ENCODE measurements at places on chromosomes 4 and X. TPM values are rescaled to one million over a fixed set of nuclear protein-coding genes. Genes with fewer than 3 reads are reported as not detected.

- no peaks in the 10 kb centered on the region for H3K36me3 ChIP-seq
- peaks cover 61% of the 10 kb centered on the region for H3K4me1 ChIP-seq
- no peak overlapping the region for H3K27ac ChIP-seq
- H3K4me3 ChIP-seq = no peak overlapping the region
Measured at GRCh38 chr4:48748949-48749596, 31.0 kb downstream of the FRYL start.

- no peak overlapping the region for H3K27ac ChIP-seq
- H3K4me1 ChIP-seq = no peaks in the 10 kb centered on the region
- no peak overlapping the region for H3K4me3 ChIP-seq
Measured at GRCh38 chr4:137674066-137674465, 141.8 kb upstream of the PCDH18 start.

DNA sequence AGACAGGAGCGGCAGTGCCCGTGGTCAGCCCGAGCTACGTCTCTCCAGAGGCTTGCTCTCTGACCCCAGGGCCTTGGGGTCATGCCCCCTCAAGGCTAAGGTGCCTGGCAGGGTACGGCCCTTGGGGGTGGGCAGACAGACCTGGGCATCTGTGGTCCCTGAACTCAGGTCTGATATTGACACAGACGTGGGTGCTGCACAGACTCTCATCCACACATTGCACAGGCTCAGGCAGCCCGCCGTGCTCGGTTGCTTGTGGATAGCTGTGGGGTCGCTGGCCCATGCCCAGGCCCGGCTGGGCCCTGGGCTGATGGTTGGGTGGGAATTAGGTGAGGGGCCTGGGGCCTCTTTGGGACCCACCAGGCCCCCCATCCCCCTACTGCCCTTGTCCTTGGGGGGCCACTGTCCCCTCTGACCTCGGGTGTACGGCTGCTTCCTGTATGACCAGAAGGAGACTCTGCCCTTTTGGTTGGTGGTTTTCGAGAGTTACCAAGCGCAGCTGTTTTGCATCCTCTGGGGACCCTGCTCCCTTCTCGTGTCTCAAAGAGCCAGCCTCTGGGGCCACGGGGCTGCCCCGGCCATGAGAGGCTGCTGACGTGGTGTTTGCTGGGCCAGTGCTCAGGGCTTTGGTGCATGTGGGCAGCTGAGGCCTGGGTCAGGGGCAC, 10.1 kb downstream of the FGFRL1 start:
- no peak overlapping the region for H3K4me3 ChIP-seq
- no peaks in the 10 kb centered on the region for H3K4me1 ChIP-seq
- DNase-seq = no peak

NEUROG2 gene
- total RNA-seq = not detected
